ENCODE measurements at places on chromosomes 3 and 15. TPM values are rescaled to one million over a fixed set of nuclear protein-coding genes. Genes with fewer than 3 reads are reported as not detected.

SAXO2 gene
- not detected for total RNA-seq

PLA2G4B gene
- 0.37 TPM for total RNA-seq

FRMD5 gene
- not detected for total RNA-seq

PRKCD gene
- total RNA-seq: 18.9 TPM

CSPG5 gene
- total RNA-seq: 8.5 TPM

CCDC13 gene
- 1.4 TPM for total RNA-seq

MYL3 gene
- 5.8 TPM for total RNA-seq

SLC6A20 gene
- 5.0 TPM for total RNA-seq

IL17RD gene
- 34.4 TPM for total RNA-seq

GOLGA8T gene
- not detected for total RNA-seq

EFL1 gene
- 14.3 TPM for total RNA-seq

TJP1 gene
- total RNA-seq: 36.8 TPM

DNAJA4 gene
- total RNA-seq: not detected

SLC24A5 gene
- total RNA-seq: not detected

SLC6A1 gene
- not detected for total RNA-seq

ZNF662 gene
- not detected for total RNA-seq

PTH1R gene
- total RNA-seq: 23.6 TPM

CCDC50 gene
- total RNA-seq: 47.5 TPM

SLC22A13 gene
- total RNA-seq: not detected

HDC gene
- total RNA-seq: not detected

ALPK3 gene
- 0.20 TPM for total RNA-seq

KNSTRN gene
- total RNA-seq: 146 TPM

CFAP20DC gene
- total RNA-seq: 2.2 TPM

TTLL13 gene
- not detected for total RNA-seq

TMOD3 gene
- 20.4 TPM for total RNA-seq

GOLGA6B gene
- not detected for total RNA-seq

ARHGAP31 gene
- total RNA-seq: not detected

STXBP5L gene
- total RNA-seq: not detected

ZNF860 gene
- total RNA-seq: 8.1 TPM

NISCH gene
- total RNA-seq: 28.9 TPM

SMCO1 gene
- not detected for total RNA-seq

GABRA5 gene
- total RNA-seq: 159 TPM

ZBED2 gene
- total RNA-seq: not detected

CPNE9 gene
- 0.80 TPM for total RNA-seq

ADAMTSL3 gene
- total RNA-seq: 0.10 TPM

RAB6B gene
- 4.3 TPM for total RNA-seq

ARPP19 gene
- 30.8 TPM for total RNA-seq

OSTN gene
- total RNA-seq: not detected

SPESP1 gene
- total RNA-seq: 0.17 TPM

TM2D3 gene
- total RNA-seq: 21.9 TPM

TMF1 gene
- total RNA-seq: 7.5 TPM

LSMEM2 gene
- total RNA-seq: not detected

FEM1B gene
- total RNA-seq: 51.5 TPM

GP9 gene
- not detected for total RNA-seq

MSL2 gene
- 12.0 TPM for total RNA-seq

MAN2C1 gene
- total RNA-seq: 59.1 TPM

CIB1 gene
- total RNA-seq: 82.0 TPM

CHST13 gene
- total RNA-seq: 2.0 TPM

GOLGA8R gene
- total RNA-seq: not detected

LMAN1L gene
- not detected for total RNA-seq

PARP14 gene
- total RNA-seq: 21.2 TPM

HESX1 gene
- total RNA-seq: 3.6 TPM

Data from G401 (cell line).